ENCODE measurements at places on chromosomes 11 and 22. TPM values are rescaled to one million over a fixed set of nuclear protein-coding genes. Genes with fewer than 3 reads are reported as not detected.

DNA sequence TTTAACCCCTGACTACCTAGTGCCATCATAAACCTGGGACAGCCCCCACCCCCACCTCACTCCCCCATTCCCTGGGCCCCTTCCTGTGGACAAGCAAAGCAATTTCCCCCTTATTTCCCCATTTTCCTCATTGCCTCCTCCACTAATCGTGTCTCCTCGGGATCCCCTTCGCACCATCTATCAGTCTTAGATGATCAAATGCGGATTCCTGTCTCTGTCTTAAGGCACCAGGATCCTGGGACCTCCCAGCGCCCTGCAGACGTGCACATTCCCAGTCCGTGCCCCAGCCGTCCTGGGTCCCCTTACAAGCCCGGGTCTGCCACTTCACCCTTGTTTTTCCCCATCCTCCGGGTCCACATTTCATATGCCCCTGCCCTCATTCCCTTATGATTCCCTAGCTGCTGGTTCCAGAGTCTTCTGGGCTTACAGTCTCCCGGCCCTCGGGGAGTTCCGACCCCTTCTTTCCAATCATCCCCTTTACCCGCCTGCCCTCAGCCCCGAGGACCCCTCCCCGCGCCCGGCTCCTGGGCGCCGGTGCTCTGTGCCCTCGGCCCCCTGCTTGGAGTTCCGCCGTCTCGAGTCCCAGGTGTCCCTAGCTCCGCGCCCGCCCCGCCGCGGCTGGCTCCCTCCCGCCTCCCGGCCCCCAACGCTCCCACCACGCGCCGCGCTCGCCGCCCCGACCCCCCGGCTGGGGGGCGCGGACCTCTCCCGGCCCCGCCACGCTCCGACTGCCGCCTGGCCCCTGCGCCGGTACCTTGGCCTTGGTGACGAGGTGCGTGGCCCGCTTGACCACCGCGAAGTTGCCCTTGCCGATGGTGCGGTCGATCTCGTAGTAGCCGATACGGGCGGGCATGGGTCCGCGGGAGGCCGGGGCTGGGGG, 599 bp downstream of the SIK3 start:
- peaks cover 49% of the 10 kb centered on the region for H3K4me1 ChIP-seq
- peak overlapping the region; percentile 94 for H3K27ac ChIP-seq
- DNase-seq = peak; percentile 59
- H3K27me3 ChIP-seq = no peaks in the 10 kb centered on the region
- no peaks in the 10 kb centered on the region for H3K36me3 ChIP-seq
- H3K4me3 ChIP-seq = peak overlapping the region; percentile 89

DNA sequence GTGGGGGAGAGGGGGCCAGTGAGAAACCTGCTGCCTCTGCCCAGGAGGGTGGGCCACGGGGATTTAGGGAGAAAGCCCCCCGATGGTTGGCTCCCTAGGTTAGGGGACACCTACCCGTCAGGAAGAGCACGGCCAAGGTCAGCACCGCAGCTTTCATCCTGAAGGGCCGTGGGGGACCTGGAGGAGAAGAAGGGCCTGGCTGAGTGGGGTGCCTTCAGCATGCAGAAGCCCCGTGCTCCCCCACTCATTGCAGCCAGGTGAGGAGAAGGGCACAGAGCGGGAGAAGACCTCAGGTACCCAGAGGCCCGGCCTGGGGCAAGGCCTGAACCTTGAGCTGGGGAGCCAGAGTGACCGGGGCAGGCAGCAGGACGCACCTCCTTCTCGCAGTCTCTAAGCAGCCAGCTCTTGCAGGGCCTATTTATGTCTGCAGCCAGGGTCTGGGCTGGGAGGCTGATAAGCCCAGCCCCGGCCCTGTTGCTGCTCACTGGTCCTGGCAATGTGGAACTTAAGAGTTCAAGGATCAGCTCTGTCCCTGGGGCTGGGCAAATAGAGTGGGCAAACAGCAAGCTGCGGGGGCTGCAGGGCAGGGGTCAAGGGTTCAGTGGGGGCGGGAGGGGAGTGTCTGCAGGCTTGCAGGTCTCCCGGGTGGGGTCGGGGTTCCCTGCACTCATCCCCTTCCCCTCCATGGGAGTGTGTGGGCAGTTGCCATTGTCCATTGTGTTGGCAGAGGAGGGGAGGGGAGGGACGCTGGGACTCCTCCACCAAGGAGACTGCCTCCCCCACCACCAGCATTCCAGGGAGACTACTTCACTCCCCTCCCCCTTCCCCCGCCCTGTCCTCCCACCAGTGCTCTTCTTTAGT, at the start of gene APOA1:
Gene APOA1 (minus strand): TSS at position 392 of the 861 bp plus-strand sequence. CDS start 235 bp downstream, at position 157.
- H3K4me3 ChIP-seq = peak within 1 kb of the TSS; percentile 46
- H3K27ac ChIP-seq = peak within 1 kb of the TSS; percentile 83
- peak; percentile 24 for DNase-seq
- H3K36me3 ChIP-seq = no peaks in the 10 kb centered on the region

DNA sequence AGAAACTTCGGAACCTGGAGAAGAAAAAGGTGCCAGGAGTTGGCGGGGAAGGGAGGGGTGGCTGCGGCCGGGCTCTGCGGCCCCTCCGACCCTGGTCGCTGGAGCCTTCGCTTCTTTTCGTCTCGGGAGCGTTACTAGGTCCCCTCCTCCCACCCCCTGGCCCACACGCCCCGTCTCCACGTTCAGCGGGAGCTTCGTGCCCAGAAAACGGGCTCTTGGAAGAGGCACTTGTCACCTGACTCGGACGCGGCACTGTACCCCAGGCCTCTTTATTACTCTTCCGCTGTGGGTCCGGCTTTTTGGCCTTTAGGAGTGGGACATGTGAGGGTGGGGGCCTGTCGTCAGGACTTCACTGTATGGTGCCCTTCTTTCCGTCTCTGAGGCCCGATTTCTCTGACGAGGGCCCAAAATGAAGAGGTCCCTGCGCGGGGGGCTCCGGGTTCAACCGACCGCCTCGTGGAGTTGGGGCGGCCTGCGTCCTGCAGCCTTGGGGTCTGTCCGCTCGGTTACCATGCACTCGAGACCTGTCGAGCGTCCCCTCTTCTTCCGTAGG, 1.2 kb downstream of the CAPRIN1 start:
- peak overlapping the region; percentile 93 for H3K4me3 ChIP-seq
- no peak for DNase-seq
- H3K4me1 ChIP-seq = peaks cover 15% of the 10 kb centered on the region
- no peaks in the 10 kb centered on the region for H3K27me3 ChIP-seq

- no peak overlapping the region for H3K27ac ChIP-seq
- H3K36me3 ChIP-seq = peaks cover 11% of the 10 kb centered on the region
- DNase-seq = no peak
- H3K4me3 ChIP-seq = no peak overlapping the region
Observed at GRCh38 chr22:26054841-26055605, 114.2 kb upstream of the SEZ6L start.

GRCh38 chr22:17451316-17451715, 82.1 kb downstream of the CECR2 start:
- DNase-seq = no peak
- no peaks in the 10 kb centered on the region for H3K27me3 ChIP-seq
- H3K36me3 ChIP-seq = peaks cover 5% of the 10 kb centered on the region
- no peaks in the 10 kb centered on the region for H3K4me1 ChIP-seq
- H3K4me3 ChIP-seq = no peak overlapping the region

DNA sequence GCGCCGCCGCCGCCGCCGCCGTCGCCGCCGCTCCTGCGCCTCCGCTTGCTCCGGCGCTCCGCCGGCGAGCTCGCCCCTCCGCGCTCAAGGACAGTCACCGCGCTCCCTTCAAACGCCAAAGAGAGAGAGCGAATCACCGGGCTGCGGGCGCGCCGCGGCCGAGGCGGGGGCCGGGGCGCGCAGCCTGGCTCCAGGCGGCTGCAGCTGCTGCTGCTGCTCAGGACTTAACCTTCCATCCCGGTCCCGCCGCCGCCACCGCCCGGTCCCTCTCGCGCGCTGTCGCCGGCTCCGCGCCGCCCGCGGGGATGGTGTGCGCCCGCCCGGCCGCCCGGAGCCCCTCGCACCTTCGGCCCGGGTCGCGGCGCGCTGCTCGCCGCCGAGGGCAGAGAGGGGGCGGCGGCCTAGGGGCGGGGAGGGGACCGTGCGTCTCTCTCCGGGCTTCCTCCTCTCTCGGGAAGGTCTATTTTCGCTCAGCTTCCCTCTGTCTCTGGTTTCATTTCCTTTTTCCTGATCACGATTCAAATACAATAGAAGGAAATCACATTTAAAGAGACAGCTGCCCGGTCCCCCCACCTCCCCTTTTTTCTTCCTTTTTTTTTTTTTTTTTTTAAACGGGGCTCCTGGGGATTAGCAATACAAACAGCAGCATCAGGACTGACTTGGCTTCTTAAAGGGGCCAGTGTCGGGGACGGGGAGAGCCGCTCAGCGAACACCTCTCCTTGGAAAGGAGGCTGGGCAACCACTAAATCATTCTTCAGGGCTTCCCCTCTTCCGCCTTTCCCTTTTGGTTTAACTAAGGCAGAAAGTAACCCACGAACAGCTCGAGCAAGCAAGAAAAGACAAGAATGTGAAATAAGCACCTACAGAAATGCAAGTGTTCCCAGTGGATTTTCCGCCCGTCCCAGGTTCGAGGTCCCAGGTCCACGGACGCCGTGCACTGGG, 22.1 kb downstream of the LMO2 start:
- H3K4me1 ChIP-seq = peaks cover 39% of the 10 kb centered on the region
- H3K4me3 ChIP-seq = peak overlapping the region; percentile 50
- no peaks in the 10 kb centered on the region for H3K27me3 ChIP-seq
- H3K27ac ChIP-seq = peak overlapping the region; percentile 91

DNA sequence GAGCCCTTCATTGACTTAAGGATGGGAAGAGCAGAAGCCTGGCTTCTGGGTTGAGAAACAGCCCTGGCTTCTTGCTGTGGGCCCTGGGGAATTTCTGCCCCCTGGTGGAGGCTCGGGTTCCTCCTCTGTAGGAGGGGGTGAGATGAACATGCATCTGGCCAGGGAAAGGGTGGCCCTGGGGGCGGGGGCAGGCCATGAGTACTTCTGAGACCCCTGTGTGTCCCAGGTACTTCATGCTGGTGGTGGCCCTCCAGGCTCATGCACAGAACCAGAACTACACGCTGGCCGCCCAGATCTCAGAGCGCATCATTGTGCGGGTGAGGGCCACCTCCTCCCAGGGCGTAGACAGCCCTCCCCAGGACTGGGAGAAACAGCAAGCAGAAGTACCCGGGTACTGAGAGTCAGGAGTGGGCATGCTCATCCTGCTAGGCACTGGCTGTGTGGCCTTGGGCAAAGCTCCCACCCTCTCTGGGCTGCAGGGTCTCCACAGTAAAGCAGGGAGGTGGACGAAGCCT, 15.8 kb downstream of the TMEM258 start:
- H3K27ac ChIP-seq = no peak overlapping the region
- H3K36me3 ChIP-seq = no peaks in the 10 kb centered on the region
- H3K4me1 ChIP-seq = peaks cover 10% of the 10 kb centered on the region
- H3K4me3 ChIP-seq = no peak overlapping the region

Gene TMEM45B
- not detected for total RNA-seq

Gene MRGPRX3
- not detected for total RNA-seq

GRCh38 chr11:47711816-47712215, 3.4 kb downstream of the AGBL2 start:
- H3K27me3 ChIP-seq = no peaks in the 10 kb centered on the region
- no peaks in the 10 kb centered on the region for H3K4me1 ChIP-seq
- peaks cover 9% of the 10 kb centered on the region for H3K36me3 ChIP-seq
- no peak for DNase-seq
- H3K4me3 ChIP-seq = no peak overlapping the region

- H3K36me3 ChIP-seq = no peaks in the 10 kb centered on the region
- peaks cover 3% of the 10 kb centered on the region for H3K4me1 ChIP-seq
- H3K4me3 ChIP-seq = no peak overlapping the region
- no peaks in the 10 kb centered on the region for H3K27me3 ChIP-seq
Observed at GRCh38 chr11:113267493-113267892, 46.9 kb upstream of the TTC12 start.

Gene OR2D2
- not detected for total RNA-seq

Gene HTR3A
- total RNA-seq = not detected

- DNase-seq = no peak
- no peak overlapping the region for H3K4me3 ChIP-seq
- H3K36me3 ChIP-seq = no peaks in the 10 kb centered on the region
Observed at GRCh38 chr11:104830508-104830907, 67.8 kb downstream of the CASP12 start.

Data from heart right ventricle (tissue), 16 donors.